Kidney glomerular epithelial cell (primary cell): ENCODE measurements at places on chromosomes 5 and 9.

- DNase-seq, result peak; percentile 60
These were observed 13.5 kb downstream of the TRAF1 start for GRCh38 chr9:120912958-120913646.

DNA sequence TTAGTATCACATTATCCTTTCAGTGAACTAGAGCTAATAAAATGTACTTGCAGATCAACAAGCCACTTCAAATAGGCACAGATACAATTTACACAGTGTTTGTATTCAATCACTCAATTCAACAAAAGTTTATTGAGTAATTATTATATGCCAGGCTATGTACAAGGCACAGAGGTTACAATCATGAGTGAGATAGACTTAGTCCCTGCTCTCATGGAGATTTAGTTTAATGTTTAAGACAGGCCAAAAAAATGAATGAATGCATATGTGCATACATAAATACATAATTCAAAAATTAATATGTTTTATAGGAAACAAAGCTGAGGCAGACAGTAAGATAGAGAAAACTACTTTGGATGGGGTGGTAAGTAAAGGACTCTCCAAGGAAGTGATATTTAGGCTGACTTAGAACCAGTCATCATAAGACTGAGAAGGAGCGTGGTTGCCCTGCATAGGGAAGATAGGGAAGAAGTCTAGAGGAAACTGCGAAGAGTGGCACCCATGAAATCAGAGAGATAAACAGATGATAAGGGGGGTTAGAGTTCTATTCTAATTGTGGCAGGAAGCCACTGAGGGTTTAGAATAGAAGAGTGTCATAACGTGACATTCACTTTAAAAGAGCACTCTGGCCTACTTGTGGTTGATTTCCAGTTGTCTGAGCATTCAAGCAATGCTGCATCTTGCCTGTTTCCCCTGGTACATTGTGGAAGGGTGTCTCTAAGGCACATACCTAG is 49.7 kb upstream of the GRAMD2B start:
- DNase-seq, result peak; percentile 31

DNA sequence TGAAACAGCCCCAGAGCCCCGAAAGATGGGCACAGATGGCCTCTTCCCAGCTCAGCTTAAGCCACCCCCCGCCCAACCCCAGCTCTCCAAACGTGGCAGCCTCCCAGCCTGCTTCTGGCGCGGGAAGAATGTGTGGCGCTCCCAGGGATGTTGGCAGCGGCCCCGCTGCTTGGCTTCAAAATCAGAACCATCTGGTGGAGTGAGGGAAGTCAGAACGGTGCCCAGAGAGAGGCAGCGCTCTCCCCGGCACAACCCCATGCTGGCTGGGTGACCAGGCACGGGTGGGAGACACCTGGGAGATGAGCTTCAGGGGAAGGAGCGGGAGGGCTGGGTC is 72.7 kb upstream of the ORM1 start:
- DNase-seq, result no peak

DNA sequence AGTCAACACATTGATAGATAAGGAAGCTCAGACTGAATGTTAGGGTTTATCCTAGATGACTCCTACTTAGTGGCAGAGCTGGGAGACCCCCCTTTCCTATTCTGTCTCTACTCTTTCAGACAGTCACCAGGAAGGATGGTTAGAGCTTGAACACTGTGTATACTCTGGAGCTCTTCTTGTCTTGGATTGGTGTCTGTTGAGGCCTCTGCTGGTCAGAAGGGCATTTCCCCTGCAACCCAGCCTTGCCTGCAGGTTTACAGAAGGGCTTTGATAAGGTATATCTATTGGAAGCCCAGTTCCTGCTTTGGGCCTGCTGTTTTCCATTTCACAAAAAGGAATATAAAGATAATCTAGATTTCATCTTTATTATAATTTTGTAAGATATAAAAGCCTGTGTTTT is 71.8 kb downstream of the KDM4C start:
- DNase-seq, result no peak

DNA sequence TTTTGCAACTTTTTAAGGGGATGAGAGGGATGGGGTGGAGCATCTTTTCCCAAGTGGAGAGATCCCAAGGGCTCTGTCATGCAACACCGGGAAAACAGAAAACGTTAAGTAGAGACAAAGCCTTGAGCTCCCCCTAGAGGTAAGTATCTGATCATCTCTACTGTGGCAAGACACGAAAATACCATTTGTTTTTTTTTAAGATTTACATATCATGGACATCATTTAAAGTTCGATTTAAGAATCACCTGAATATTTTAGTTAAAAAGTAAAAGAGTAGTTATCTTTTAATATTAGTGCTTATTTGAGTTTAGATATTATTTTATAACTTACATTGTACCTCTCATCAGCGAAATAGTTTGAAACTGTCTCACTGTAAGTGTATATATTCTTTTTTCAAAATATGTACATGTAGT is 200.4 kb downstream of the LRRC70 start:
- peak; percentile 41 for DNase-seq

DNA sequence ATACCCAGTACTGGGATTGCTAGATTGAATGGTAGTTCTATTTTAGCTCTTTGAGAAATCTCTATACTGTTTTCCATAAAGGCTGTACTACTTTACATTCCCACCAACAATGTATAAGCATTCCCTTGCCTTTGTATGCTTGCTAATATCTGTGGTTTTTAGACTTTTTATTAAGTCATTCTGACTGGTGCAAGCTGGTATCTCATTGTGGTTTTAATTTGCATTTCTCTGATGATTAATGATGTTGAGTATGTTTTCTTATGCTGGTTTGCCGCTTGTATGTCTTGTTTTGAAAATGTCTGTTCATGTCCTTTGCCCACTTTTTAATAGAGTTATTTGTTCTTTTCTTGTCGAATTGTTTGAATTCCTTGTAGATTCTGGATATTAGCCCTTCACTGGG is 512.7 kb upstream of the PAPPA start:
- peak; percentile 92 for DNase-seq
